ENCODE measurements at places on chromosomes 1 and 21.

DNA sequence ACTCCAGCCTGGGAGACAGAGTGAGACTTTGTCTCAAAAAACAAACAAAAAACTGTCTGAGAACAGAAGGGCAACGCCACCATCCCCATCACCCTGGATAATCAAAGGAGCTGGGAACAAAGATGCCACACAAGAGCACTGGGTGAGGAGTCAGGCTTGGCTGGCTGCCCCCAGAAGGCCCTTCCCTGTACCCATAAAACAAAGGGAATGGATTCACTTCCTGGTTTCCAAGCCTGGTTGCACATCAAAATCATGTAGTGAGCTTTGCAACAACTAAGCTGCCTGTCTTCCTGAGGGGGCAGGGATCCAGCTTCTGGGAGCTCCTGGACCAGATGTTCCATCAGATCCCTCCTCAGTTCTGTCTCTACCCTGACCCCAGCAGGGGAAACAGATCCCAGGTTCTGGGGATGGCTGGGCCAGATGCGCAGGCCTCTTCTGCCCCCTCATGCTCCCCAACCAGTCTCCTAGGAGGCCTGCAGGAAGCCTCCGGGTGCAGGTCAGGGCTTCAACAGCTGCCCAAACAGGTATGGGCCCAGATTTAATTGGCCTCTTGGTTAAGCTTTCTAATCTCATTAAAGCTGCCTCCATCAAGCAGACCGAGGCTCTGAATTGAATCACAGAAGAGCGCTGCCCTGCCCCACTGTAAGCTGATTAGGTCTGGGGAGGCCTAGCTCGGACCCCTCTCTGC is 97.8 kb downstream of the MRPL37 start:
- DNase-seq: no peak

DNA sequence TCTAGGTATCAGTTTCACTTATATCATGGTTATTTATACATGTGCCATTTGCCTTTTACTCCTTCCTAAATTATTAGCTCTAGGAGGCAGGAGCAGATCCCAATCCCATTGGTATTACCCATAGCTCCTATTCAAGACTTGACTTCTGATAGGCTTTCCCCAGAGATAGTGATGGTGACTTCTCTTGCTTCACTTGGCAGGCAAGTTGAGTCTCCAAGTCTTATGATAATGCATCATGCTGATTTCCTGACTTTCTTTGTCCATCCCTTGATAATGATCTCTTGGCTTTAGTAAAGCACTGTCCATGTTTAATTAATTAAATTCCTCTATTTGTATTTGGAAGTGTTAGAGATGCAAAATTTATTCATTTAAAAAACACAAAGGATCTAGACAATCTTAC is 253.5 kb upstream of the ADAMTS5 start:
- no peak for DNase-seq

- no peak for DNase-seq
Measured at GRCh38 chr1:203130358-203130985, 2.9 kb downstream of the ADORA1 start.

DNA sequence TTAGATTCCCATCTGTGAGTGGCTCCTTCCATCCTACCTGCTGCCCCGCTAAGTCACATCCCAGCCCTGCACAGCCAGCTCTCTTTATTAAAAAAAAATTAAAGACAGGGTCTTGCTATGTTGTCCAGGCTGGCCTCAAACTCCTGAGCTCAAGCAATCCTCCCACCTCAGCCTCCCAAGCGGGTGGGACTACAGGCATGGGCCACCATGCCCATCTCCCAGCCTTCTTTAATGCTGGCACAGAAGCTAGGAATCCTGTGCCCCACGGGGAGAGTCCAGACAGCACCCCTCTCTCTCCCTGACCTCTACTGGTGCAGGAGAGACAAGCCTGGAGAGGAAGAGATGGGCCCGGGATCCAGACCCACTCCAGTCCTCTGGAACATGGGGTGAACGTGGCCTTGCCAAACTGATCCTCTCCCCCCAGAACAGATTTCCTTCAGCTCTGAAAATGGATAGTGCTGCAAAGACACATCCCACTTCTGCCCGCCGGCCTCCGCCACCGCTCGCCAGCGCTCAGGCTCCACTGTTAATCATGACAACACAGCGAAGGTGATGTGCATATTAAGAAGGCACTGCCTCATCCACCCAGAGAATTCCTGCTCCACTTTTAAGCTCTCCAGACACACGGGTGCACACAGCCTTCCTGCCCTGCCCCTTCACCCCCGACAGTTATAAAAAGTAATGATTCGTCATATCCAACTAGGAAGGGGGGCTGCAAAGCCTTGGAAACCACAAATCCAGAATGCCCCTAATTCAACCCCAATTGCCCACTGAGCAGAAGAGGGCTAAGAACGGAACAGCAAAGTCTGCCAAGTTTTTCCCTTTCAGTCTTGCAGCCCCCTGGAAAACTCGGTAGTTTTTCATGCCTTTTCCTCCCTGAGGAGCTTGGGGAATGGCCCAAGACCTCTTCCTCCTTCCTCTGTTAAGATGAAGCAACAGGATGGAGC is 68.1 kb downstream of the MRPL37 start:
- DNase-seq: no peak

DNA sequence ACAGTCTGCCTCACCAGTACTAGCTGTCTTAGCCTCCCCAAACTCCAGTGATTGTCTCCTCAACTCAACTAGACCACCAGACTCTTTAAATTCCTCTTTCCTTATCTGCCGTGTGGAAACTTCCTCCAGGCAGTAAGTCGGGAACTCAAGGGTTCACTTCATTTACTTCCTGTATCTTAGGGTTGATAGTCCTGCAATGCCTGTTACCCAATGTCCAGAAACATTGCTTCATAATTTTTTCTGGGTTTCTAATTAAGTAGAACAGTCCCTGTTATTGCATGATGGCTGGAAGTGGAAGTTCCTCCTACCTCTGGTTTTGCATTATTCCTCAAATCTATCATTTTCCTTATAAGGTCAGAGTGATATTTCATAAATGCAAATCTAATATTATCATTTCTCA is 60.8 kb upstream of the RNF11 start:
- peak; percentile 15 for DNase-seq

DNA sequence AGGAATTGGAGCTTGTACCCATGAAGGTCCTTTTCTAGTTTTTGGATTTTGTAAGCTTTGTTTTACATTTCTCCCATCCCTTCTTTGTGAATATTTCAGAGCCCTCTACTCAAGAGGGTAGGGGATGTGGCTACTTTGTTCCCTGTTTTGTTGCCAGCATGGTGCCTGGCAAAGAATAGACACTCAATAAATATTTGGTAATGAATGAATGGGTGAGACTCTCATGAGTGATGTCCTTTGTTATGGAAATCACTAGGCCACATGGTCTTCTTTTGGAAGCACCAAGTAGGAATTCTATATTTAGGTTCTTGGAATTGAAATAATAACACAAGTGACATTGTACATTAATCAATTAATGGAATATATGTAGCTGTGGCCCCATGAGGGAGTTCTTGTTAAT is 26.8 kb upstream of the ATP5PO start:
- no peak for DNase-seq

DNA sequence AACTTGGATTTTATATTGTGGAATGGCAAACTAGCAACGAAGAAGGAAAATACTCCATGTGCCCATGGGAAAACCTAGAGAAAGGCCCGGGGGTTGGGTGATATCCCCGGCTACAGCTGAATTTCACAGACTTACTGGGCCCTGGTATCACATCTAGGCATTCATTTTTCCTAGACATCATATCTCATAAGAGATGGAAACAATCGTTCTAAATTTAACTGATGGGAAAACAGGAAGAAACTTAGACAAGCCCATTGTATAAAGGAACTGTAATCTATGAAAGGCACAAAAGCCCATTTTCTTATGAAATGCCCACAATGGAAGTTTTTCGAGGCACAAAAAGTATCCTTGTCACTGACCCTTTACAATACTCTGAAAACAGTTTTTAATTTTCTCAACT is 407.9 kb upstream of the LYPLAL1 start:
- DNase-seq: no peak

- DNase-seq: no peak
Measured at GRCh38 chr1:175380521-175381300, 188.1 kb upstream of the KIAA0040 start.

GRCh38 chr1:229068270-229068987 is 202.5 kb upstream of the RAB4A start:
- DNase-seq: no peak

DNA sequence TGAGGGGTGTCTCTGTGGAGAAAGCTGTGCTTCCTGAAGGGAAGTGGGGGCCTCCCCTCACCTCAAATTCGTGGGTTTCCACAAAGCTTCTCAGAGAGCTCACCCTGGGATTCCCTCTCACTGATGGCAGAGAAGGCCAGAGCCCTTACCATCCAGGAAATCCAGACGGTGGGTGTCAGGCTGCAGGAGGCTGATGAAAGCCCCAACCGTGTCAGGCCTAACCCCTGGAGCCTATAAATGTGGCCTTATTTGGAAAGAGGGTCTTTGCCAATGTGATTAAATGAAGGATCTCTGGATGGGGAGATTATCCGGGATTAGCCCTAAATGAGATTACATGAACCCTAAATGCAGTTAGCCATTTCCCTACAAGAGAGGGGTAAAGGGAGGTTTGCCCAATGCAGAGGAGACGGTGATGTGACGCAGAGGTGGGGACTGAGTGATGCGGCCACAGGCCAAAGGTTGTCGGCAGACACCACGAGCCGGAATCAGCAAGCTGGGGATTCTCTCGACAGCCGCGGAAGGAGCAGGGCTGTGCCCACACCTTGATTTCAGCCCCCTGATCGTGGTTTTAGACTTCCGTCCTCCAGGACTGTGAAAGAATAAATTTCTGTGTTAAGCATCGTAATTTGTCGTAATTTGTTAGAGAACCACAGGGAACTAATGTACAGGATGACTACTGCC is 82.6 kb downstream of the TOMM20 start:
- no peak for DNase-seq

DNA sequence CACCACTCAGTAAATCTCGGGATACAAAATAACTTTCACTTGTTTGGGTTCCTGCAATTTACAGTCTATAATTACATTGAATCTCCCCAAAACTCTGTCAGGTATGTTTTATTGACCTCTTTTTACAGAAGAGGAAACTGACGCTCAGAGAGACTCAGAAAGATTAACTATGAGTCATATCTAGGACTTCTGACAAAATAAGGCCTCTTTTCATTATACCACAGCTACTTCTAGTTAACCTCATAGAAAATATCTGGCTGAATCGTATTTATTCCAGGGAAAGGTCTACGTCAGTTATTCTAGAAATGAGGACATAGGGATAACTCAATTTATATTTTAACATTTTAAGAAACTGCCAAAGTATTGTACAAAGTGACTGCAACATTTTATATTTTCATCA is 211.1 kb upstream of the FAM78B start:
- no peak for DNase-seq

- peak; percentile 37 for DNase-seq
Measured at GRCh38 chr1:160706526-160707235, 4.9 kb downstream of the CD48 start.

DNA sequence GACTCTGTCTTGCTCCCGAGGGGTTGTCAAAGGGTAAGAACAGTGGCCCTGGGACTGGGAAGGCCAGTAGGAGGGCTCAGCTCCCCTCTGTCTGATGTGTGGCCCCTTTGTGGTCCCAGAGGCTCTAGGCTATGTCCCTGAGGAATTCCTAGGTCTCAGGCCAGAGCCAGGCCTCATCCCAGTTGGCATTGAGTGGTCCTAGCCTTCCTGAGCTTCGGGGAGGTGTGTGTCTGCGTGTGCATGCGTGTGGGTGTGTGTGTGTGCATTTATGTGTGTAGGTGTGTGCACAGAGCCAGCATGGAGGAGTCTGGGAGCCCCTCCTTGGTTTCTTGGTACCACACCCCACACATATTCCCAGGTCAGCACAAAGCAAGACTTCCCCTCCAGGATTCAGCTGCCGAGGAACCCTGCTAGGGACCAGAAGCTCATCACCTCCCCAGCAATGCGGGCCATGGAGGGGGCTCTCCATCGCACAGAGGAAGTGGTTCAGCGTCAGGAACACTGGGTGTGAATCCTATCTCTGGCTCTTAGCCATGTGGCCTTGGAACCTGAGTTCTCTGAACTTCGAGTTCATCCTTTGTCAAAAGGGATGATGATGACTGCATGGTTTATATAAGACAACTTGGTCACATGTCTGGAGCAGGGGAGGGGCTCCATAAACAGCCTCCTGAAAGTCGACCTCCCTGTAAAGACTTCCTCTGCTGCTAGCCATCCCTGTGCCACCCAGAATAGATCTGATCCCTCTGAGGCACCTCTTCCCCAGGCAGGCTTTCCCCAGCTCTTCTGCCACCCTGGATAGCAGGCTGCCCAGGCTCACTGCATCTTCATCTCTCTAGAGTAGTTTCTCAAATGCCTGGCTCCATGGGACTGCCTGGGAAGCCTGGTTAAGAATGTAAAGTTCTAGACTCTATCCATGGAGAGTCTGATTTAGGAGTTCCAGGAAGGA is 8.3 kb upstream of the EPS8L3 start:
- DNase-seq: no peak

GRCh38 chr1:205948039-205948438 is 4.8 kb upstream of the SLC26A9 start:
- DNase-seq: no peak

GRCh38 chr1:172134087-172134731 is 286.3 kb upstream of the C1orf105 start:
- no peak for DNase-seq

- no peak for DNase-seq
Measured at GRCh38 chr21:41833497-41834115, 45.5 kb downstream of the PRDM15 start.

GRCh38 chr1:8578132-8578877 is 239.1 kb downstream of the RERE start:
- no peak for DNase-seq

- peak; percentile 32 for DNase-seq
Measured at GRCh38 chr1:55214212-55214933, 791 bp downstream of the USP24 start.

- no peak for DNase-seq
Measured at GRCh38 chr1:72397786-72398185, 115.4 kb upstream of the NEGR1 start.
